ENCODE measurements at places on chromosomes 1 and 21. TPM values are rescaled to one million over a fixed set of nuclear protein-coding genes. Genes with fewer than 3 reads are reported as not detected.

DNA sequence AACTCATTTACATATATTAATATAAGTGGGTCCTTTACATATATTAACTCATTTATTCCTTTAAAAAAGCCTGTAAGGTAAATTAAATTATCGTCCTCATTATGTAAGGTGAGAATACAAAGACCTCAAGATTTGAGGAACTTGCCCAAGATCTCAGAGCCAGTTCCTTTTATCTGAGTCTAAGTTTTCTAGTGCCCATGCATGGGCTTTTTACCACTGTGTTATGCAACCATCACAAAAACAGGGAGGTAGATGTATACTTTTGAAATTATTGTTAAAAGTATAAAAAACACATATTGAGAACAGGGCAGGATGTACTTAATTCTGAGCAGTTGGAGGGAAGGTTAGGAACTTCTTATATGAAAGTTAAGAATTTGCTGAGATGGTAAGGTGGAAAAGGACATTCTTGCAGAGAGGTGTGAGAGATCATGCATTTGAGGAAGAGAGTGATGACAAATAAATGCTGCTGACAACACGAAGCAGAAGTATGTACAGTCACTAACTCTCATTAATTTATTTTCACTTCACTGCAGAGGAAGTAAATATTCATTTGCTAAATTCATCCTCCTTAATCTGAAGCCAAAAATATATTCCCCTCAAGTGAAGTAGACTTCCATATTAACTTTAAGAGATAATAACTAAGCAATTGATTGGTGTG lies 28.9 kb upstream of the LYPLAL1 start:
- DNase-seq = no peak

DNA sequence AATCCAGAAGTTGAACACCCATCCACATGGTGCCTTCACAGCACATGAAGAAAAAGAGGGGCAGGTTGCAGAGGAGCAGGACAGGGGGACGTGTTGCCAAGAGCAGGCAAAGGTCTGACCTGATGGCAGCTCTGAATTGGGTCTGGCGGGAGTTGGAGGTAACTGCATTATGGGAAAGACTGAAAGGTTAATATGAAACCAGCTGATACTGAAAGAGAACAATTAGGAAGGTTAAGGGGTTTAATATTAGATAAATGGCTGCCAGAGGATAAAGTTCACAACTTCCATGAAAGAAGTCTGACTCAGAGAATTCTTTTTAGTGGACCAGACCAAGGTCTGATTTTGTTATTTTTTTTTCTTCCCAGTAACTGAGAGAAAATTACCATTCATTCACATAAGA lies 76.1 kb downstream of the CD58 start:
- no peak for DNase-seq

DNA sequence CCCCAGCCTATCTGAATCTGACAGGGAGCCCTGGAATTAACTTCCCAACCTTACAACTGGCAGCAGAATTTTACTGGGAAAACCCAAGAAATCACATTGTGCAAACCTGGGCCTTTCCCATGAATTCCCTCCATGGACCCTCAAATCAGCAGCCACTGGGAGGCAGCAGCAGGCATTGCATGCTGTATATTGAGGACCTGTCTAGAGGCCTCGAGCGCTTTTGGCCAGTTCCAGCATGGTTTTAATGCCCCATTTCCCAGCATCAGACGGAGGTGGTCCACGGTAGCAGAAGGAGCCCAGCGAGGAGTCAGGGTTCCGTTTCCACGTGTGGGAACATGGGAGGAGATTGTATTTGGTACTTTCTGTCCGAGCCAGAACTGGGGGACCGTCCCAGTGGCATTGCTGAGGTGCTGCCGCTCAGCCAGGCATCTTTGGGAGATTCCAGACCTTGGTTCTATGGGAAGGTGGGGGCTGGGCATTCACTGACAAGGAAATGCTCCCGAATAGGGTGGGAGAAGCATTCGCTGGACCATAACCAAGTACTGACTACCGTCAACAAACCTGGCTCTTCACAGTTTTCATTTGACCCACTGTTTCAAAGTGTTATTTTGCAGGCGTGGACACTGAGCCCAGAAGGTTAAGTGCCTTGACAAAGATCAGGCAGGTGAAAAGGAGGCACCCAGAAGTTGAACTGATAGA lies 15.9 kb downstream of the BMP8A start:
- no peak for DNase-seq

GRCh38 chr1:41868241-41868998 lies 50.3 kb downstream of the HIVEP3 start:
- DNase-seq = no peak

DNA sequence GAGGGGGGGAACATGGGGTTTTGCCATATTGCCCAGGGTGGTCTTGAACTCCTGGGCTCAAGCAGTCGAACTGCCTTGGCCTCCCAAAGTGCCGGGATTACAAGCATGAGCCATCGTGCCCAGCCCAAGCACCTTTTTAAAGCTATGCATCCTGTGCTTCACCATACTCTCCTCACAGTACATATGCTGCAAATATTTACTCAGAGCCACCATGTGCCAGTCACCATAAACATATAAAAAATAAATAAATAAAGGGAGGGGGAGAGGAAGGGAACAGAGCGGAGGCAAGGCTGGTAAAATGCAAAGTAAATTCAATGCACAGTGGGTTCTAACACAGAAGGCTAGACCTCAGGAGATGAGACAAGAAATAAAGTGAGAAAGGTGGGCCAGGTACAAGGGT lies 64.7 kb downstream of the CAPZB start:
- no peak for DNase-seq

DNA sequence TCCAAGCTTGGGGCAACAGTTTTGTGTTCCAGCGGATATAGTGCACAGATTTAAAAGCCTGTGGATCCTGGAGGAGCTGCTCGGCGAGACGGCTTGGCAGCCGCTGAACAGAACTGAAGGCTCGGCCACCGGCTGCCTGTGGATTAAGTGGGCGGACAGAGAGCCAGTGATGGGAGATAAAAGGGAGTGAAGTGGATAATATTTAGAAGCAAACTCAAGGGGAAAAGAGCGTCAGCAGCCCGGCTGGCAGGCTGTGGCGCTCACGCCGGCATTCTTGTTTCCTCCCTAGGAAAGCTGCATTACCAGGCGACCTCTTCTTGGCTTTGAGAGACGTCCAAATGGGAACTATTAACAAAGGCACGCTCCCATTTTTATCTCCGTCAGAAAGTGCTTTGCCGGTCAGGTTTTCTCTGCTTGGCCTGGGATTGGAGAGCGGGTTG lies 10.4 kb downstream of the TRABD2B start:
- DNase-seq = no peak

DNA sequence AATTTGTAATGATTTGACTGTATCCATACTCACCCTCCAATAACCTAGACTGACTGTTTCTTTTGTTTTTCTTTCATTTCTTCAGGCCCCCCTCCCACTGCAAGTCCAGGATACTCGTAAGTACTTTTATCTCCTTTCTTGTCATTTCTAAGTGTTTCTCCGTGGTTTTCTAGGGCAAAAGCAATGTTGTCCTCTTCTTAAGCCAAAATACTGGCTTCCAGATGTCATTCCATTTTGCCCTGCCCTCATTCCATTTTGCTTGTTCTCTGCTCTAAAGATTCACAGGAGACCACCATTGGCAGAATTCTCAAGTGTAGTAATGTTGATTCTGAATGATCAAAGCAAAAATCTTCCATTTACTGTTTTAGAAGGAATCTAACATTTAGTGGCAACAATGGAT lies 152.8 kb upstream of the UBE2U start:
- no peak for DNase-seq

DNA sequence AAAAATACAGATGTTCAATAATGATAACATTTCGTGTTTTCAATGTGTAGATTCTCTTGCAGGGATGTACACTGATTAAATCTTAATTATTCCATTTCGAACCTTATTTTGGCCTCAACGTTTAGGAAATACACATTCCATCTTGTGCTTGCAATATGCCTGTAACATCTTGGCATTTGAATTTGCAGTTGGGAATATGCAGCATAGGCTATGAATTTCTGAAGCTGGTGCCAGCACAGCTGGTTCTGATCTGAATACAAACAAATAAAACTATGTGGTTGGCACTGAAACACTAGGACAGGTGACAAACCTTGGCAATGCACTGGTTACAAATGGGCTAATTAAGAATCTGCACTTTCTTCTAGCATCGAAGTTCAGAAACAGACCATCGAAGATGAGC lies 108.4 kb downstream of the ERG start:
- DNase-seq = no peak

- DNase-seq = no peak
Measured at GRCh38 chr1:33497410-33497809, 25.0 kb downstream of the ZSCAN20 start.

DNA sequence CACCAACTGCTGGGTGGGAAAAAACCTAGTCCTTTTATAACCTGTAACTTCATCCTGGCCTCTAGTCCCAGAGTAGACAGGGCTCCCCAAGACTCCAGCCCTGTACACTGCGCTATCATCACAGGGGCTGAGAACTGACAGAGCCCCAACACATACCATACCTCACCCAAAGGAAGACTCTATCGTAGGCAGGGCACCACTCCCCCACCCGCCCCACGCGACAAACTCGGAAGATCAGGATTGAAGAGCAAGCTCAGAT lies 15.8 kb downstream of the INPP5B start:
- no peak for DNase-seq

DNA sequence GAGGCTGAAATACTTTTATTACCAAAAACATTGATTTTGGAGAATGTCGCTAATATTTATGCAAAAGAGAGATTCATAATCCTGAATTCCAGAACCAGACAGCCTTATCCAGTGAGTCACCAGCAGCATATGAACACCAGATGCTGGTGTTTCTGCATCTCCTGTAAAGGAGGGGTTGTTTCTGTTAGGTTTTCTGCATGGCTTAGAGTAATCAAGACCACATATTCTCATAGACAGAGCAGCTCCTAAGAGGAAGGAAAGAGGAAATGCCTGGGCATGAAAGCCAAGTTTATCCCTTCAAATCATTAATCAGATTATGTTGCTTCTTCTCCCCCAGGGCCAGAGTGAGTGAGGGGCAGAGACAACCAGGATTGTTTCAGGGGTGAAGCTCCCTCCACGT lies 86.2 kb downstream of the NGF start:
- DNase-seq = no peak

- DNase-seq = no peak
Measured at GRCh38 chr21:24418671-24419070, 1188.6 kb downstream of the MRPL39 start.

- no peak for DNase-seq
Measured at GRCh38 chr21:39050841-39051587, 132.2 kb downstream of the PSMG1 start.

DNA sequence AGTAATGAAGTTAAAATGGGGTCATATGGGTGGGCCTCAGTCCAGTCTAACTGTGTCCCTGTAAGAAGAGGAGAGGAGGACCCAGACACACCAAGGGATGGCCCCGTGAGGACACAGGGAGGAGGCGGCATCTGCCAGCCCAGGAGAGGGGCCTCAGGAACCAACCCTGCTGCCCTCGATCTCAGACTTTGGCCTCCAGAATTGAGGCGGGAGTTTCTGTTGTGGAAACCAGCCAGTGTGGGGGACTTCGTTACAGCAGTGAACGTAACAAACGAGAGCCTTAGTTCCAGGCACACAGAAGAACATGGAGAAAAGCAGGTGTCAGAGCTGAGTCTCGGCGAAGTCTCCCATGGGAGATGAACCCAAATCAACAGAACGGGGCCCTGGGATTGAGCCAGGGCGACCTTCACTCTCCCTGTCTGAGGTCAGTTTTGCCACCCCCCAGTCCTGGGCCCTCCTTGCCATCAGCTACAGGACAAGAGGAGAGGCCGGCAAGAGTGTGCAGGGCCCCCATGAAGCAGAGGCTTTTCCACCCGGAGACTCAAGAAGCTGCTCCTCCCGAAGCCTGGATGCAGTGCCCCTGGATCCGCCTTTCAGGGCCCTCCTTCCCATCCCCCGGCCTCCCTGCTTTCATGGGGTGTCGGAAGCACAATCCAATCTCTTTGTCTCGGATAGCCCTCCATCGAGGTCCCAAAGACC lies 36.6 kb downstream of the TFF3 start:
- no peak for DNase-seq

- no peak for DNase-seq
Measured at GRCh38 chr21:35168735-35169134, 119.6 kb upstream of the RUNX1 start.

The PRAMEF26 gene
- total RNA-seq = not detected

The THEM5 gene
- total RNA-seq = not detected

The LYST gene
- 128 TPM for total RNA-seq

The CELA2B gene
- total RNA-seq = not detected

The CHI3L2 gene
- total RNA-seq = 8.2 TPM

The MXRA8 gene
- total RNA-seq = 78.2 TPM

Data from omental fat pad (tissue), 4 donors.